ENCODE measurements at places on chromosomes 3 and 15.

DNA sequence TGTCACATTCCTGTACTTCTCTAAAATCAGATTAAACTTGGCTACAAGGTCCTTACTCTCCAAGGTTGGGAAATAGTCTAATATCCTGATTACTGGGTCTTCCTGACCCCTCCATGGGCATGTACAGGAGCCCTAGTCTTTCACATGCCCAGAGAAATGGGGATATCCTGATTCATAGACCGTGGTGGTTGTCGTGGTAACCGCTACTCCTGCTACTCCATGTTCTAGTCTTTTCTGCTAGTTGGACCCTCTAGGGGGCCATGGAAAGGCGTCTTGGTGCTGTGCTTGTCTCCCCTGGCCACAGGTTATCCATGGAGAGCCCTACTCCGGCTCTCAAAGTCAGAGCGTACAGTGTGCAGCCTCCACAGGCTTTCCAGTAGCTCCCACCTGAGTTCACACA, 13.1 kb upstream of the ZBTB38 start:
- no peak for DNase-seq

- no peak for DNase-seq
These were observed 42.5 kb downstream of the ZBTB38 start for GRCh38 chr3:141410846-141411245.

DNA sequence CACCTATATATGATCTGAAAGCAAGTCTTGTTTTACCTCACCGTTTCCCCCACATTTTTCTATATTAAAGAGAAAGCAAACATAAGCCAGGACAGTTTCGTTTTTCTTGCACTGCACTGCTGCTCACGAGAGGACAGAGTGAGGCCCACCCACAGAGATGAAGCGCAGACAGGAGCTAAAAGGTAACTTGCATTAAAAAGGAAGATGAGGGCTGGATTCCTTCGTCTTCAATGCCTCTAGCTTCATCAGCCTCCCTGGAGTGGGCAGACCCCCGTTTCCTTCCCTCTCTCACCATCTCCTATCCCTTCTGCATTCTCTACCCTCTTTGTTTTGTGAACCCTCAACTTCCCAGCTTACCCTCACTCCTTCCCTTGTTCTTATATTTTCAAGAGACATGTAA, 18.9 kb downstream of the SUMF1 start:
- DNase-seq = no peak

DNA sequence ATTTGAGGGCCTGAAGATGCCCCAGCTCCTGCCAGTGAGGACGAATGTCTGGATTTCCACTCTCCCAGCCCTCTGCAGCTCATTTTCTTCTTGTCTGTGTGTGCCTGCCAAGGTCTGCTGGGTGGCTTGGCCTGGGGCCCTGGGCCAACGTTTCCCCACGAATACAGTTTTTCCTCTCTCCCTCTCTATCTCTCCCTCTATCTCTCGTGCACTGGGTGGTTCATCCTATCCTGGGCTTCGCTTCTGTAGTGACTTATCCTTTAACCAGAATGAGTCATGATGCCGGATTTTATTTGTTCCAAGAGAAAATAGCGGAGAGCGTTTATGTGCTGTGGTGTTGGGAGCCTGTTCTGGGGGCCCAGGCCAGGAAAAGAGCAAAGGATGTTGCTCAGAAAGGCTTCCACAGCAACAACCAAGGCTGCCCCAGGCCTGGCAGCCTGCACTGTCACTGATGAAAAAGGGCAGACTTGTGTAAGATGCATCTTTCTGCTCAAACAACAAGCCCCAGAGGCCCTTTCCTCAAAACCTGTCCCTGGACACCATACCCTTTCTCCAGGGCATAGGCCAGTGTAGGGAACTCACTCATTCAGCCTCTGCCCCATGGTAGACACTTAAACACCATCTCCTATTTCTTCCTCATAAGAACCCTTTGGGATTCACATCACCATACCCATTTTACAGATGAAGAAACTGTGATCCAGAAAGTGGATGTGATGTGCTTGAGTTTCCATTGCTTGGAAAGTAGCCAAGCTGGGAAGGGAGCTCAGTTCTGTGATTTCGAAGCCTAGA, 47.3 kb downstream of the ITGA11 start:
- peak; percentile 87 for DNase-seq

DNA sequence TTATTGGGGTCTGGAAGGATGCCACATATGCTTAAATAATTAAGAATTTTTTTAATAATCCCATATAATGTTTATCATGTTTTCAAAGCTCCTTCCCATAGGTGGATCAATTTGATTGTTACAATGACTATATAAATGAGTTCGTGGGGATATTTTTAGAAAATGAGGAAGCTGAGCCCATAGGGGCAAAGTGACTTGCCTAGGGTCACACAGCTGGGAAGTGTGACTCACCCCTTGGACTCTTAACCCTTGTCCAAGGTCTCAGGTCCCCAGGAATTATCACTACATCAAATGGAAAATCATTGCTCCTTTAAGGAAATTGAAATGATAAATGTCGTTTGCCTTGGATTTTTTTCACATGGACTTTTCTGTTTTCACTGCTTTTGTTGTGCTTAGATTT, 161.2 kb upstream of the RGMA start:
- no peak for DNase-seq

- no peak for DNase-seq
These were observed 99.8 kb downstream of the MEGF11 start for GRCh38 chr15:66153549-66154415.

GRCh38 chr3:106249159-106249558, 380.3 kb upstream of the CBLB start:
- DNase-seq = peak; percentile 84

DNA sequence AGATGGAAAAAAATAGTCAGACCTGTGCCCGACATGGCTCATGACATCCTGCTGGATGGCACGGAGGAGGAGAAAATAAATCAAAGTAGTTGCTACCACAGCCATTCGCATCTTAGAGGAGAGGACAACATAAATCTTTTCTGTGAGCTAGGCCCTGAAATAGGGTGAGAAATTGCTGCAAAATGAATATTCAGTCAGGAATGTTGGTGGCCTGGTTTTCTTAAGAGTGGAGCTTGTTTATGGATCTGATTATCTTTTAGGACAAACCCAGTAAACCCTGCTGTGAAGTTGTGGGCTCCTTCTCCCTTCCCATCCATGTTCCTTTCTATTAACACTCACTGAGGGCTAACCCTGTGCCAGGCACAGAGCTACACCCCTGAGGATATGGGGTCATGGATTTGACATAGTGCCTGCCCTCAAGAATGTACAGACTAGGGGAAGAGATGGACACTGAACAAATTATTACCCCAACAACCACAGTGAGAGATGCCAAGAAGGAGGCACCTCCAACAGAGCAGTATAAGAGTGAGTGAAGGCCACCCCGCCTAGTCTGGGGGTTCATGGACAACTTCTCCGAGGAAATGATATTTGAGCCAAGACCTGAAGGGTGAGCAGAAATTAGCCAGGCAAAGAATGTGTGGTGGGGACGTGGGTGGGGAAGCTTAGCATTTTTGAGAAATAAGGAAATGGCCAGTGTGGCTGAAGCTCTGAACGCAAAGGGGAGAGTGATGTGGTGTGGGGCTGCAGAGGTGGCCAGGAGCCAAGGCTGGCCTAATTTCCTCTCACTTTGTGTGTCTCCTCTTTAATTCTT, 68.9 kb upstream of the ARL8B start:
- DNase-seq = peak; percentile 62
